ENCODE measurements at places on chromosomes 7 and 10.

DNA sequence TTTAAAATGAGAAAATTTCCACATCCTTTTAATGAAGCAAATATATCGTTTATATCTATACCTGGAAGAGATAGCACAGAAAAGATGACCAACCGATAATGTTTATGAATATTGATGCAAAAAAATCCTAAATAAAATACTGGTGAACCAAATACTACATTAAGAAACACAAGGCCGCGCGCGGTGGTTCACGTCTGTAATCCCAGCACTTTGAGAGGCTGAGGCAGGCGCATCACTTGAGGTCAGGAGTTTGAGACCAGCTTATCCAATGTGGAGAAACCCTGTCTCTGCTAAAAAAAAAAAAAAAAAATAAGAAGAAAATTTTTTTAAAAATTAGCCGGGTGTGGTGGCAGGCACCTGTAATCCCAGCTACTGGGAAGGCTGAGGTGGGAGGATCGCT, 25.8 kb downstream of the SHH start:
- no peak for DNase-seq

DNA sequence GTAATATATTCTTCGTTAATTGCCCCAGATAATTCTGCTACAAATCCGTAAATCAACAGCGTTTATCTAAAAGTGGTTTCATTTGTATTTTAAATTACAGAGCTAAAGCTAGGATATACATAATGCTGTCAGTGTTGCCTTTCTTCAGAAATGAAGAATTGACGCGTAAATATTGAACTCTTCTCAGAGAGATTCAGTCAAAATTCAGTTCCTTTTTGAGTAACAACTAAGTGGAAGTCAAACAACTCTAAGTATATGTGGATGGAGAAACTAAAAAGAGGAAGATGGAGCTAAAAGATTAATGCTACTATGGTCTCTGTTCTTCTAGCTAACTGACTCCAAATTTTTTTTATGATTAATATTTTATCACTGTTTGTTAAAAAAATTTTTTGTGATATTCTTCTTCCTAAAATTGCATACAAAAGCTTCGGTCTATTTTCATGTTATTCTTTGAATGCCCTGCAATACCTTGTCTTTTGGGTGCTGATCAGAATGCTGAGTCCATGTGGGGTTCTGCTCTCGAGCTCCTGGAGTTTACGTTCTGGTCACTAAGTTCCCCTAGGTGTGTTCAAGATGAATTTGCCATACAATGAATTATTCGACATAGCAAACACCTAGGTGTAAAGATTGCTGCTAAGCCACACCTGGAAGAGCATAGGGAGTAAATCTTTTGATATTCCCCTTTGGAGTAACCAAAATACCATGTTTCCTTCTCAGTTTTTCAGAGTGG, 20.7 kb downstream of the MDFIC start:
- DNase-seq, result no peak

DNA sequence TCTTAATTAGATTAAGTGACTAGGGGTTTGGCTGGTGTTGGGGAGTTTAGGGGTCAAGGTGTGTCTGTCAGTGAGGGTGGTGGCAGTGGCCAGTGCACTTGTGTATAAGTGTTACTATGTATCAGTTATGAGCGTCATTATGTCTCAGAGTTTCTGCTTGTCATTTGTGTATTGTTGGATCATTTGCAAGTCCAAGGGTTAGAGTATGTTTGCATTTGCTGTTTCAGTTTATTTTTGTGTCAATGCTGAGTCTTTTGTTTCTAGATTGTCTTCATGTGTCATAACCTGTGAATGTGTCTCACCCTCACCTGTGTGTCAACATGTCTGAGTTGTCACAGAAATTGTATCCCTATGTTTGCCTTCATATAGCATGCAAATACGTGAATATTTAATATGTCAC, 97.5 kb upstream of the PAX2 start:
- no peak for DNase-seq

- DNase-seq, result no peak
These were observed 204.4 kb downstream of the DIP2C start for GRCh38 chr10:484925-485661.

DNA sequence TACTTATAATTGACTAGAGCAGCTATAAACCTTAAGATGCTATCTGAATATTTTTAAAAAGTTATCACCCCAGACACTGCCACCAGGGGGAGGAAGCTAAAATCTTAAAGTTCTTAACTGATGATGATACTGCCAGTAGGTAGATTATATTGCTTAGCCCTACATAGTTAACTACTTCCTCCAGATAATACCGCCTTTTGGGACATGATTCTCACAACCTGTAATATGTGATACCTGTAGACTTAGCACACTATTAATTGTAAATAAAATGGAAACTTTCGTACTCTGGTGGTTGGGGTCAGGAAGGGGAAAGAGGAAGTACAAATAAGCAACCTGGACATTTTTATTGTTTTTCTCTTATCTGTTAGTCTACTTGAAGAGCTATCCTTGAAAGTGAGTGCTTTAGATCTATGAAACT, 268.9 kb downstream of the ADK start:
- DNase-seq, result no peak

- no peak for DNase-seq
These were observed 1.3 kb downstream of the VWDE start for GRCh38 chr7:12402365-12402725.

DNA sequence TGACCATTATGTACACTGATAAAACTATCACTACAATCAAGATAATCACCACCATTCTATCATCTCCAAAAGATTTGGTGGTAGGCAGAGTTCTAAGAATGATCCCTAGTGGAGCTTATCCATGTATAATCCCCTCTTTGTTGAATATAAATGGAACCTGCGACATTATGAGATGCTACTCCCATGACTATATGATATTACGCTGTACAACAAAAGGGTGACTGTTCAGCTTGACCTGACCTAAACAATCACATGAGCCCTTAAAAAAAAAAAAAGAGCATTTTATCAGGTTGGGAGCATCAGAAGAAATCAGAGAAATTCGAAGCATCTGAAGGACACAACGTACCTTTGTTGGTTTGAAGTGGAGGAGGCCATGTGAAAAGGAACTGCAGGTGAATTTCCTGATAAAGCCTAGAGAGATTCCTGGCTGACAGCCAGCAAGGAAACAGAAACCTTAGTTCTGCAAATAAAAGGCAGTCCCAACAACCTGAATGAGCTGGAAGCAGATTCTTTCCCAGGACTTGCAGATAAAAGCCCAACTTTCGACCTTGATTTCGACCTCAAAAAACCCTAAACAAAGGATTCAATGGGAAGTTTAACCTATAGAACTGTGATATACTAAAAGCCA, 270.7 kb downstream of the ADRA2A start:
- DNase-seq, result no peak

DNA sequence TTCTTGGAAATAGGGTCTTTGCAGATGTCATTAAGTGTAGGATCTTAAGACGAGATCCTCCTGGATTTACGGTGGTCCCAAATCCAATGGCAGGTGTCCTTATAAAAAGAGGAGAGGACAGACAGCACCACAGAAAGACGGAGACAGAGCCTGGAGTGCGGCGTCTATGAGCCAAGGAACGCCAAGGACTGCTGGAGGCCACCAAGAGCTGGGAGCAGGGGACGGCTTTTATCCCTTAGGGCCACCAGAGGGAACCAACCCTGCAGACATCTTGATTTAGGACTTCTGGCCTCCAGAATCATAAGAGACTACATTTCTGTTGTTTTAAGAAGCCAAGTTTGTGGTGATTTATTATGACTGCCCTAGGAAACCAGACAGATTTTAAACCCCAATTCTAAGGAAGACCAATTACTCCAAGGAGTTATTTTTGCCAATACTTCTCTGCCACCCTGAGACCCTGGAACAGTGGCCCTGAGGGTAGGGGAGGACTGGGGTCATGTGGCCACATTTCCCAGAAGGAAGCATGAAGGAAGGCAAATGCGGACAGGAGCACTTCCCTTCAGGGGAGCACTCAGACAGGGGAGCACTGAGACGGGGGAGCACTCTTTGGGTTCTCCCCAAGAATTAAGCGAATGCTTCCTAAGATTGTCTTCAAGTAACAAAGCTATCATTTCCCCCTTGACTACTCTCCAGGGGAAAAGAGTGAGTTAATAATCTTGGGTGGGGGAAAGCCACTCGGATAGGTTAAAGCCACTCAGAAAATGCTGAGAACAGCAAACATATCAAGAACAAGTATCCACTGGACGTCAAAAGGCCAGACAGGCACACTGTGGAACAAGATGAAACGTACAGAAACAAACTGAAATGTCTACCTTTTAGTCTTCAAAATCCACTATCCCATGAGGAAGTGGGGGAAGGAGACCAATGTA, 67.5 kb downstream of the CHST15 start:
- DNase-seq, result no peak
